Stimulated activated CD4-positive, alpha-beta T cell treated with anti-CD3 and anti-CD28 coated beads, TNF-alpha, amount 100 ng/mL, for 48 hours (primary cell): ENCODE measurements at places on chromosomes 3 and 15.

- DNase-seq = no peak
Measured at GRCh38 chr15:99734575-99734974, 1.3 kb upstream of the LYSMD4 start.

DNA sequence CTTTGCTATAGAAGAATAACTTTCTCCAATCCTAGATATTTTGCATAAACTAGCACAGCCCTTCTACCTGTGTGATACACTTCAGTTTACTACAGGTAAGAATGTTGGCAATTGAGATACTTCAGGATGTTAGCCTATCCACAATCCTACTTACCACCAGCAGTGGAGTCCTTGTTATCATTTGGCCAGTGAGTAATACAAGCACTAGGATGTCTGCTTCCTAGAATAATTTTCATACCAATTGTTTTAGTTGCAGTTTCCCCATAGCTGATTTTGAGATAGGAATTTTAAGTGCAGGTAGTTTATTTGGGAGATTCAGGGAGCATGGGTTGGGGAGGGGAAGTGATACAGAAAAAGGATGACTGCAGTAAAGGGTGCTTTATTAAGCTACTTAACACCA is 147.2 kb downstream of the EPHA6 start:
- DNase-seq = no peak

DNA sequence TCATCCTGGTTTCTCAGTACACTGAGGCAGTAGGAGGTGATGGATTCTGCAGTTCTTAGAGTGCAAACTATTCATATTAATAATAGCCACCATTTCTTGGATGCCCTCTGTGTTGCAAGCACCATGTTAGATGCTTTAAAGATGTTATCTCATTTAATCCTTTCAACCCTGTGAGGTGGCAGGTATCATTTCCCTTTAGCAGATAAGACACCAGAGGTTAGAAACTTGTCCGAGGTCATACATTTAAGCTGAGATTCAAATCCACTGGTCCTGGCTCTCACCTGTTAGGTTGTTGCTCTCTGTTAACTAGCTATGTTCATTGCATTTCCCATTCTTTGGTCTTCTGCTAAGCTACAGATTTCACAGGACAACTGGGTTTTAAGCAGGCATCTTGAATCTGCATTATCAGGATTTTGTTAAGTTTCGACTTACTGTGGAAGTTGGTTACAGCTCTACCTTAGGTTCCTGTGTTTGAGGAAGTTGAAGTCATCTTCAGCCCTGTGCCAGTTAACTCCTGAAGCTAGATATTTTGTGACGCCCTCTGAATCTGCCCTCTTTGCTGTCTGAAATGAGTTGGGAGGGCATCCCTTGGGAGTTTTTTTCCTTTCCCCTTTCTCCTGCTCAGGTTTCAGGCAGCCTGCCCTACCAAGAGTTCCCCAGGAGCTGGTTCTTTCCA is 6.4 kb downstream of the PDE8A start:
- no peak for DNase-seq

GRCh38 chr15:96115642-96116041 is 214.9 kb upstream of the NR2F2 start:
- no peak for DNase-seq

DNA sequence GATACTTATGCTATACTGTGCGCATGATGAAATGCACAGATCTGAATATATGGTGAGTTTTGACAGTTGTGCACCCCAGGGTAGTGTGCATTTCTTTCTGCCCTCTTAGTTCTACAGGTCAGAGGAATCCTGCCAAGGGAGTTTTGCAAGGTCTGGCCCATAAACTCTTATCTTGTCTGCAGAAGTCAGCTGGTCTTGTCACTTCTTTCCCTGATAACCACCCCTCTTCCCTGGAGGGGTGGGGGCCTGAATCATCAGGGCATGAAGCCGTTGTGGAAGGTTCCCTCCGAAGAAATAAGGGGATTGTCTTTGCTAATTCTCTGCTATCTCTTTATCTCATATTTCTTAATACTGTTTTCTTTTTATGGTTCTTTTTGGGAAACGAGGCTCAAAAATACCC is 30.4 kb downstream of the TRIM71 start:
- no peak for DNase-seq

GRCh38 chr15:93829115-93829870 is 402.1 kb upstream of the MCTP2 start:
- no peak for DNase-seq

- DNase-seq = no peak
Measured at GRCh38 chr3:44955917-44956316, 20.1 kb downstream of the ZDHHC3 start.

GRCh38 chr3:126474498-126475412 is 936 bp downstream of the ZXDC start:
- DNase-seq = peak; percentile 13

DNA sequence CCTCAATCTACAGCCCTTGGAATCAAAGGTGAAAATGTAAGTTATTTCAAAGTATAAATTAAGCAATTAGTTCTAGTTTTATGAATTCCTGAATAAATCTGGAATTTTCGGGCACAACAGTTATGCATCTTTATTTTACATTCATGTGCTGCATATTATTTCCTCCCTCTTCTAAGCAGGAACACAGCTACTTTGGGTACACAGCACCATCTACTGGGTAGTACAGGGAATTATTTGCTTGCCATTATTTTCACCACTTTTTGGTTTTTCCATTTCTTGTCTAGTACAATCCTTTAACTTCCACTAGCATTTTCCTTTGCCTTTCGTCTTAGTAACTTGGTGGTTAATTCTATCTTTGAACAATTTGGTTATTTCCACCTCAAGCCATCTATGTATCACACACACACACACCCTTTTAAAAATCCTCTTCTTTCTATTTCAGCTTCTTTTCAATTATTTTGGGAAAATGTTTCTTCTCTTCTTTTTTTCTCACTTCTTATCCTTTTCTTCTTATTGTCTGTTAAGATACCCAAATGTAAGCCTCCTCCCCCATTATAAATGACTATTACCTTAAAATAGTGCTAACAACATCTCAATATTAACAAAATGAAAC is 451.0 kb downstream of the MFSD1 start:
- no peak for DNase-seq

DNA sequence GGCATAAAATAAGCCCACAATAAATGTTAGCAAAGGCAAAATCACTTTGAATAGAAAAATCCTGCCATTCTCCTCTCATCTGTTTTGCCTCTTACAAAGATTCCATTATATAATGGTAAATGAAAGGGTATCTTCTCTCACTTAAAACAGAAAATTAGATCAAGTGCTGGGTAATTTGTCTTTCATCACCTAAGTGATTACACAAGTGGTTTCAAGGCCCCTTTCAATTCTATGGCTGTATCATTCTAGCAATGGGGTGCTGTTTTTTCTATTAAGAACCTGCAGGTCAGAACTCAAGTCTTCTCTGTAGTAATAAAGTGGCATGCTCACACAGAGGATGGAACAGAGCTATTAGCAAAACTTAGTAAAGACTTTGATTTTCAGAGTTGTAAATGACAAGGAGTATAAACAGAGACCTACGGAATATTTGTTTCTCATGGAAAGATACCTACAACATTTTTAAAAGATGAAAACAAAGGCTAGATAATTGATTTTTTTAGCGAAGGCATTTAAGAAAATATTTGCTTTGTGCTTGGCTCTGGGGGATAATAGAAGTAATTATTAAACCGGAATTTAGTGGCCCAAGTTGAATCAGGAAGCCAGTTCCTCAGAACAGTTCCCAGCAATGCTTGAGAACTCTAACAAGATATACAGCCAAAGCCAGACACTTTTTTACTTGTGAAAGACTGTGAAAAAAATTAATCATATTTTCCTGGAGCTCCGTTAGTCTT is 137.4 kb downstream of the CMSS1 start:
- DNase-seq = no peak

GRCh38 chr3:4504340-4505261 is 11.5 kb downstream of the ITPR1 start:
- DNase-seq = no peak

GRCh38 chr15:96372554-96372953 is 42.1 kb downstream of the NR2F2 start:
- no peak for DNase-seq

GRCh38 chr3:194930377-194931204 is 244.9 kb downstream of the FAM43A start:
- no peak for DNase-seq

DNA sequence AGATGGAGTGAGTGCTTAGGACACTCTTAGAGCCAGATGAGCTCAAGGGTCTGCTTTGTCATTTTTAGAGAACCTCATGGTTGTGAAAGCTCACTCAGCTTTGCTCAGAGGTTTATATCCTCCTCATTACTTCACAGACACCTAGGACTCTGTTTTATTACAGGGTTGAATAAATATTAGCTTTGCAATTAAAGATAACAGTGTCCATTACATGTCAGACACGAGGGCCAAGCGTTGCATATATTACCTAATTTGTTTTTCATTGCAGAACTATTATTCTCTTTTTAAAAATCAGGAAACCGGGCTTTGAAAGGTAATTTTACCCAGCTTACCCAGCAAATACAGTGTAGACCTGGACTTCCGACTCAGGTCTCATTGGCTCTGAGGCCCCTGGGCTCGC is 16.1 kb downstream of the MAP6D1 start:
- DNase-seq = no peak

GRCh38 chr15:44775953-44776352 is 39.6 kb downstream of the TRIM69 start:
- DNase-seq = no peak

DNA sequence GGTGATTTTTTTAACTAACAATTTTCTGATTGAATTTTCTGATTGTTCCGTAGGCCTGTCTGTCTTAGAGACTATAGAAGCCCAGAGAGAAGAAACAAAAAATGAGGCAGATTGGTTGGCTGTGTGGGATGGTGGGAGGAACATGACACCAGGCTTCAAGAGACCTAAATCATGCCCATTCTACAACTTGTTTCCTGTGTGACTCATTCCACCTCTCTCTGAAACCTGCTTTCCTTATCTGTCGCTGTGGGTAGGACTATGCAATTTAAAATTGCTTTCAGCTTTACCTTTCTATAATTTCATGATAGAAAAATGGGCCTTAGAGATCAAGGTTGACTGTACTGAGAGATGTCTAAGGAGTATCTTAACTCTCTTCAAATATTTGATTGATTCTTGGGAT is 44.5 kb downstream of the OXNAD1 start:
- no peak for DNase-seq

GRCh38 chr3:89787485-89787884 is 680.1 kb downstream of the EPHA3 start:
- no peak for DNase-seq

GRCh38 chr3:9649791-9650521 is 651 bp downstream of the MTMR14 start:
- DNase-seq = no peak

GRCh38 chr3:78255403-78255802 is 1215.5 kb downstream of the ROBO2 start:
- DNase-seq = no peak

GRCh38 chr15:23877502-23878412 is 190.7 kb upstream of the NDN start:
- DNase-seq = peak; percentile 13

- no peak for DNase-seq
Measured at GRCh38 chr3:38545983-38546382, 49.8 kb downstream of the EXOG start.

GRCh38 chr3:71453822-71454511 is 129.6 kb downstream of the FOXP1 start:
- DNase-seq = no peak

- DNase-seq = no peak
Measured at GRCh38 chr3:181683563-181683962, 28.2 kb upstream of the SOX2 start.

GRCh38 chr3:40103829-40104228 is 205.7 kb upstream of the EIF1B start:
- DNase-seq = no peak

DNA sequence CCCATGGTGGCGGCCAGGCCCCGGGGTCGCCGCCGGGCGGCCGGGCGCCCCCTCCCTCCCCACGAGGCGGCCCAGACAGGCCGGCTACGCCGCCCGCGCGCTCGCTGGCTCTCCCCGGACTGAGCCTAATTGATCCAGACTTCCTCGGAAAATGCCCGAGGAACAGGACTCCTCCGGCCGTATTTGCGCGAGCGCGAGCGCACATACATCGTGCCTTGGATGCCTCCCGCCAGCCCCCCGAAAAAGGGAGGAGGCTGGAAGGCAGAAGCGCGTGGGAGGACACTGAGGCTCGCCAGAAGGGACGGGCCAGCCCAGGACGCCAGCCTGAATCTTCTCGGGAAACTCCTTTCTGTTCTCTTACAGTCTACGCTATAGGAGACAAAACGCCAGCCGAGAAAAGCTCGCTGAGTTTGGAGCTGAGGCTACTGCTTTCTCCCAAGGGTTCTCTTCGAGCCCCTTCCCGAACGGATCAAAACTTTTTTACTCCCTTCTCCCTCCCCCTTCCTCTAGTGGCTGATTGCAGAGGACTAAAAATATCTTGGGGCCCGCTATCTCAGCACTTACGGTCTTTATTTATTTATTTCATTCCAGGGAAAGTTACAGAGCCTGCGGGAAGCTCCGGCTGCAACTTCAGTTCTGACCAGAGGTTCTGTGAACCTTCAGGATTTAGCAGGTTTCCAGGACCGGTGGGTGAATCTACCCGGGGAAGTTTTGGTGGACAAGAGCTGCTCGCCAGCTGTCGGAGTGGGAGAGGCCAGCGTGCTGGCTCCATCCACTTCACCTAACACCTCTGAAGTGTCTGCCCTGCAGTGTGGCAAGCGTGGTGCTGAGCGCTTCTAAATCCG is at the start of gene PDZRN3:
Gene PDZRN3, minus strand, starts transcription at position 121 of the 845 bp plus-strand sequence.
- DNase-seq = no peak

- no peak for DNase-seq
Measured at GRCh38 chr3:166731701-166732100, 648.4 kb downstream of the ZBBX start.

GRCh38 chr3:172751175-172751704 is 714 bp downstream of the ECT2 start:
- DNase-seq = peak; percentile 2

- DNase-seq = no peak
Measured at GRCh38 chr15:32663671-32664070, 22.2 kb downstream of the SCG5 start.

GRCh38 chr15:90950676-90951075 is 4.0 kb upstream of the RCCD1 start:
- no peak for DNase-seq

DNA sequence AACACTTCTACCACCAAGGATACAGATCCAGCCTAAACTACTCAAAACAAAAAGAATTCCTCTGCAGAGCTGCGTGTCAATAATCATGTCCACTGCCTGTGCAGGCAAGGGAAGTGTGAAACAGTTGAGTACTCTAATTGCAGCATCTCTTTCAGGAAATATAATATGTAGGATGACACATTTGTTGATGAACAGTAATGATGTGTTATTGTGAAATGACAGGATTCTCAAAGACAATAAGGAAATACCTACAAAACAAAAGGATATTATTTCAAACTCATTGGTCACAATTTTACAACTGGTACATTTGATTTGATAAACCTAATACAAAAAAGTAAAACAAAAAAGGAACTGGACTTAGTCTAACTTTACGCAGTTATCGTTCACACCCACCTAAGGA is 4.4 kb downstream of the SPG11 start:
- no peak for DNase-seq

DNA sequence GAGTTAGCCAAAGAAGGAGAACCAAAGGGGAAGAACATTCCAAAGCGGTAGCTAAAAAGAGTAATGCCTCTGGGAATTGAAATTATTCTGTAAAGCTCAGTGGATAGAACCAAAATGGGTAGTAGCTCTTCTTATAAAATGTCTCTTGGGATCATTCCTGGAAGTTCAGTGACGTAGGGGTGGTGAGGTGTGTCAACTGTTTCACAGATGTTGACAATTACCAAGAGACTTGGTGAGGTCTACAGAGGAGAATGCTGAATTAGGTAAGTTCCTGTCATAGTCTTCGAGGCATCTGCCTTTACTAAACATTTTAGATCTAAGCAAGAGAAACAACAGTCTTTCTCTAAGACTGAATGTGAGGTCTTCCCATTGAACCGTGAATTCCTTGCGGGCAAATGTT is 67.8 kb downstream of the TPRG1 start:
- DNase-seq = no peak

GRCh38 chr15:67115586-67115969 is 50.2 kb downstream of the SMAD3 start:
- no peak for DNase-seq
